ENCODE measurements at places on chromosomes 2 and 18. TPM values are rescaled to one million over a fixed set of nuclear protein-coding genes. Genes with fewer than 3 reads are reported as not detected.
A peak's percentile ranks its signal among the peaks of the same experiment; 100 is the strongest.

DNA sequence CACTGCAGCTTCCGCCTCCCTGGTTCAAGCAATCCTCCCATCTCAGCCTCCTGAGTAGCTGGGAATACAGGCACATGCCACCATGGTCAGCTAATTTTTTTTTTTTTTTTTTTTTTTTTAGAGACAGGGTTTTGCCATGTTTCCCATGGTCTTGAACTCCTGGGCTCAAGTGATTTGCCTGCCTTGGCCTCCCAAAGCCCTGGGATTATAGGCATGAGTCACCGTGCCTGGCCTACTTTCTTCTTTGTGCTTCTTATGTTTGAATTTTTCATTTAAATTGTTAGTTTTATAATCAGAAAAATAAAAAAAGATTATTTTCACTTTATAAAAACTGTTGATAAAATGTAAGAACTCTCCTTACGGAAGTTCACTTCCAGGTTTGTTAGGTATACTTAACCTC lies 101.5 kb upstream of the LPIN2 start:
- no peak overlapping the region for H3K27ac ChIP-seq
- no peak for DNase-seq
- no peak overlapping the region for H3K4me3 ChIP-seq
- no peaks in the 10 kb centered on the region for H3K36me3 ChIP-seq
- H3K4me1 ChIP-seq = 0 out of 2 replicates have a peak, but pooled peaks cover 3% of the 10 kb centered on the region

DNA sequence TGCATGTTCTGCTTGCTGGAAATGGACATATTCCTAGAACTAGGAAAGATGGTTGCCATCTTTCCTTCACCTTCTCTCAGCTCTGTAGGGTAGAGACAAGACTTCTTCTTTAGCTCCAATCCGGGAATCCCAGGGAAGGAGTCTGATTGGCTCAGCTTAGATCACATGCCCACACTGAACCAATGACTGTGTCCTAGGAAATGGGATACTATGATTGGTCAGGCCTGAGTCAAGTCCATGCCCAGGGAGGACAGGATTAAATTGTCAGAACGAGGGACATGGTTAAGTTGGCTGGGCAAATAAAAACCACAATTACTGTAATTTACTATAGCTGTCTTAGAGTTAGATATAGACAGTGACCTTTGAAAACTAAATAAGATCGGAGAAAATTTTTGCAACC lies 31.4 kb downstream of the SEMA4F start:
- H3K4me1 ChIP-seq = no peaks in the 10 kb centered on the region
- DNase-seq = peak; percentile 39
- 0 out of 2 replicates have a peak, but pooled peaks cover 4% of the 10 kb centered on the region for H3K27me3 ChIP-seq
- H3K4me3 ChIP-seq = no peak overlapping the region

DNA sequence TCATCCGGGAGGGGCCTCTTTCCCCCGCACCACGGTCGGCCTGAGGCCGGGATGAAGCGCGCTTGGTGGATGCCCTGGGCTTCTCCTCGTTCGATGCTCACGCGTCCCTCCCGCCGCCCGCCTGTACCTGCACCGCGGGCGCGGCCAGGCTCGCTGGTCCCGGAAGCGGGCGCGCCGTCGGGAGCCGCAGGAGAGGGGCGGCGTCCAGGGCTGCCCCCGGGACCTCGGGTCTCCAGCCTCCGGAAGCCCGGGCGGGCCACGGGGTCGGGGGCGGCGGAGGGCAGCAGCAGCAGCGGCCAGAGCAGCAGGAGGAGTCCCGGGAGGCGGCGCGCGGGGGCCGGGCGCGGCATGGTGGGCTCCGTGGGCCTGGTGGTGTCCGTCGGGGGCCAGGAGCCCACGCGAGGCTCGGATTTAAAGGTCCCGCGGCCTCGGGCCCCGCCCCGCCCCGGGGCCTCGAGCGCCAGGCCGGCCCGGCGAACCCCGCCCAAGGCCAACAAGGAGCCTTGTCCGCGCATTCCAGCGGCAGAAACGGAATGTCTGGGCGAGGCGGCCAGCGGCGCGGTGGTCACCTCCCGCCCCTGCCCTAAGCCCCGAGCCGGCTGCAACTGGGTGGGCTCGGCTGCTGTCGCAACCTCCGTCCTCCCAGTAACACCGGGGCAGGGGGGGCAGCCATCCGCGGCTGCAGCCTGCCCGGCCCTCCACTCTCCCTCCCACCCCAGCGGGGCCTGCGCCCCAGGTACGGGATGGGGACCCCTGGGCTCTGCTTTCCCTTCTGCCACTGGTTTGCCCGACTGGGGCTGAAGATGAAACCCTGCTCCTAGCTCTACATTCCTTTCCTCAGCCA lies at the start of gene MATN3:
Gene MATN3, minus strand, starts transcription at position 387 of the 844 bp plus-strand sequence. Its CDS starts 37 bp downstream, at position 350.
- no peaks in the 10 kb centered on the region for H3K4me1 ChIP-seq
- H3K27ac ChIP-seq = no peak within 1 kb of the TSS
- peak within 1 kb of the TSS; percentile 56 for H3K4me3 ChIP-seq
- peak; percentile 20 for DNase-seq
- H3K27me3 ChIP-seq = peaks cover 4% of the 10 kb centered on the region

CLEC4F gene
- total RNA-seq = not detected

GRCh38 chr2:108315444-108315934 lies 26.8 kb downstream of the SULT1C2 start:
- peaks cover 3% of the 10 kb centered on the region for H3K27me3 ChIP-seq
- no peaks in the 10 kb centered on the region for H3K4me1 ChIP-seq
- H3K36me3 ChIP-seq = no peaks in the 10 kb centered on the region
- H3K27ac ChIP-seq = no peak overlapping the region
- no peak for DNase-seq

DNA sequence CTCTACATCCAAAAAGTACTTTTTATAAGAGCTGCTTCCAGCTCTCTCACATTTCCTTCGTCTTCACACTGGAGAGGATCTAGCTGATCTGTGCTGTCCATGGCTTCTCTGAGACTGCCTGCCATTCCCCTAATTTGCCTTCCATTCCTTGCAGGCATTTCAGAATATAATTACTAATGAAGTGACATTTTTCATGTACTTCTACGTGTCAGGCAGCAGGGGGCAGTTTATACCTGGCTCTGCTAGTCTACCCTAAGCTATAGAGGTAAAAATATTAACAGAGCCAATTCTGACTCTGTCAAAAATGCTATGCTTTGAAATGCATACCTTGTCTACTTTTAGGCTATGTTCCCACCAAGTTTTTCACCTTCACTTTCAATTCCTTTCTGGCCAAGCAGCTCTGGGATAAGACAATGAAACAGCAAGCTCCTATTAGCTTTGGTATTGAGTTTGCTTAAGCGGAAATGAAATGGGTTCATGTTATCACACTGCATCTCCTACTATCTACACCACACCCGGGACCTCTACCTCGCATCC lies 81.9 kb downstream of the MEP1B start:
- no peaks in the 10 kb centered on the region for H3K36me3 ChIP-seq
- no peak overlapping the region for H3K27ac ChIP-seq
- peak; percentile 12 for DNase-seq
- H3K4me3 ChIP-seq = no peak overlapping the region
- H3K27me3 ChIP-seq = no peaks in the 10 kb centered on the region
- no peaks in the 10 kb centered on the region for H3K4me1 ChIP-seq

GRCh38 chr2:179180242-179180641 lies 84.4 kb downstream of the SESTD1 start:
- H3K27me3 ChIP-seq = no peaks in the 10 kb centered on the region
- DNase-seq = no peak
- H3K36me3 ChIP-seq = peaks cover 17% of the 10 kb centered on the region
- H3K4me3 ChIP-seq = no peak overlapping the region

Measured in SJCRH30 (cell line).